ENCODE measurements at places on chromosomes 13 and 19.

DNA sequence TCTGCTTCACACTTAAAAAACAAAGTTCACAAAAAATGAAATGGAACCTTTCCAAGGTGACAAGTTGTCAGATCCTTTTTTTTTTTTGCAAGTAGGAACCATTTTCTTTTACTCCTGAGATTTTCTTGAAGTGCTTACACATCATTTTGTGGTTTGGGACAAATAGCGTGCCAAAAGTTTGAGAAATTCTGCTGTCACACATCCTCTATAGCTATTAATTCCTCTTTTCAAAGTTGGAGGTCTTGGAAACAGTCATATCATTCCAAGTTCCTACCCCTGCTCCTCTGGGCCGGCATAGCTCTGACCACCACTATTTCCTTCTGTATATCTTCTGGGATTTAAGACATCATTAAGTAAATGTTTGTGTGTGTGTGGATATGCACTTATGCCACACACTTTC is 421.6 kb upstream of the SLC10A2 start:
- DNase-seq, result no peak

DNA sequence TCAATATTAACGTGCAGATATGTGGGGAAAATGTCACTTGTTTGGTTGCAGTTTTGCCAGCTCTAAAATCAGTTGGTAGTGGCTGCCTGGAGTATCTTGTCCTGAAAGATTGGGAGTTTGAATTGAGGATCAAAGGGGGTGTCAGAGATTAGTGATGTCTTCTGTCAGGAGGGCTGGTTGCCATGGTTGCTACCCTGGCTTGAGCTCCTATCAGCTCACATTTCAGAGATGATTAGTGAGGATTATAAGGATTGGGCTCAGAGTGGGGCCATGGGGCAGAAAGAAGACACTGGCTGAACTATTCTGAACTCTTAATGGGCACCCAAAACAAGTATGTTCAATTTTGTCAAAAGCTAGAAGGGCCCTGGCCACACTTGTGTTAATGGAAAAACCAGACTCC is 95.5 kb upstream of the RNF113B start:
- no peak for DNase-seq

GRCh38 chr13:114167426-114167825 is 11.6 kb upstream of the CFAP97D2 start:
- no peak for DNase-seq

DNA sequence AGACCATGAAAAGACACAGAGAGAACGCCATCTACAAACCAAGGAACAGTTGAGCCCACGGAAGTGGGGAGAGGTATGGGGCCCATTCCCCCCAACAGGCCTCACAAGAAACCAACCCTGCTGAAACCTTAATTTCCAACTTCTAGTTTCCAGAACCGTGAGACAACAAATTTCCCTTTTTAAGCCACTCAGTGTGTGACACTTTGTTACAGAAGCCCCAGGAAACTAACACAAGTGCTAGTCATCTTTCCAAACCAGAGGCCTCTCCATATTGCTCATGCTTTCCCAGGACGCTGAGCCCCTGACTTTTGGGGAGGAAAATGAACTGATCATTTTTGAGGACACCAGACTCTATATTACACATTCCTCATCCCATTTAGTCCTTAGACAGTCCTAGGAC is 186.8 kb downstream of the NUFIP1 start:
- DNase-seq, result no peak

DNA sequence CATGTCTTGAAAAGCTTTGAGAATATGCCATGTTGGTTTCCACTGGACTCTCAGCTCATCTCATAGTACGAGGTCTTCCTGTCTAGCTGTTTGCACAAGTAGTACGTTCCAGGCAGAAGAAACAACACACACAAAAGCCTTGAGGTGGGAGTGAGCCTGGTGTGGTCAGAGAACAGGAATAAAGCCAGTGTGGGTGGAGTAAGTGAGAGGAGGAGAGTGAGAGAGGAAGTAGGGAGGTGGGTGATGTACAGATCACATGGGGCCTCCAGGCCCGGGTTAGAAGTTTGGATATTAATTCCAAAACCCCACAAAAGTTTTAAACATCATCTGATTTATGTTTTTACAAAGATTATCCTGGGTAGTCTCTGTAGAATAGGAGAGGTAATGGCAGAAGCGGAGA is 230.6 kb downstream of the MTUS2 start:
- no peak for DNase-seq

- no peak for DNase-seq
Observed at GRCh38 chr13:42617221-42617620, 43.3 kb downstream of the TNFSF11 start.

DNA sequence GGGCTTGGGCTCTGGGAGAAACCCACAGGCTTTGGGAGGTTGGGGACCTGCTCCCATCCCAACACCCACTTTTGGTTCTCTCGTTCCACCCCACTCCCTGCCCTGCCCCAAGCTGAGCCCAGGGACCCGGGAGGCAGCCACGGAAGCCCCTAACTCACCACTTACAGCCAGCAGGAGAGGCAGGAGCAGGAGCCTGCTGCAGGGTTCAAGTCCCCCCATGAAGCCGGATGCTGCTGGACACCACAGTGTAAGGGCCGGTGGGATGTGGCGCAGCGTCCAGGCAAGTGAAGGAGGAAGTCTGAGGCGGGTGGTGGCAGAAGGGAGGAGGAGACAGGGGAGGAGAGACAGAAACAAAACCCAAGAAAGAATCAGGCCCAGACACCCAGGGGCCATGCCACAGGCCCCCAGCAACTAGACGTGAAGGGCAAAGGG is at the start of gene TYROBP:
Gene TYROBP, minus strand, starts transcription at position 286 of the 432 bp plus-strand sequence. Its CDS starts 67 bp downstream, at position 219.
- DNase-seq, result no peak

GRCh38 chr13:77619655-77620054 is 77.8 kb upstream of the SLAIN1 start:
- DNase-seq, result no peak

GRCh38 chr19:33332248-33332647 is 29.9 kb upstream of the CEBPA start:
- no peak for DNase-seq

GRCh38 chr13:23867027-23867491 is 22.1 kb downstream of the MIPEP start:
- DNase-seq, result no peak

GRCh38 chr13:23953860-23954512 is 56.7 kb upstream of the C1QTNF9B start:
- no peak for DNase-seq

- no peak for DNase-seq
Observed at GRCh38 chr19:45295873-45296272, 26.8 kb downstream of the CKM start.

GRCh38 chr13:35716186-35716585 is 239.7 kb upstream of the MAB21L1 start:
- DNase-seq, result no peak

DNA sequence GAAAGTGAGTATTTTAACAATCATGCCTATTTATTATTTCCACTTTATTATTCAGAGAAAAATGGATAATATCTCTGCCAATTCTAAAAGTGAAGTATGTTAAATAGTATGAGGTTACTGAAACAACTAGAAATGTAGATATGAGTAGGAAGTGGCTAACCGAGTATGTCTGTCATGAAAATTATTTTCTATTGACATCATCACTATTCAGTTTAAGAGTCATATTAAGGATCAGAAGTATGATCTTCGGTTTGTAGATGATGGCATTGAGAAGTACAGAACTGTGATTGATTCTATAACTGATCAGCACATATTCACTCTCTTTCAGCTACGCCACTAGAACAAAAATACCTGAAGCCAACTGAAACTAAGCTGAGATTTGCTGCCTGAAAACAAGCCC is 146.4 kb upstream of the SLITRK5 start:
- no peak for DNase-seq

- DNase-seq, result no peak
Observed at GRCh38 chr13:33446821-33447725, 161.5 kb upstream of the STARD13 start.

Data from D721Med (cell line).